Omental fat pad (tissue), 4 donors: ENCODE measurements at places on chromosomes 5 and 9.

GRCh38 chr5:169697976-169698375, 60.9 kb downstream of the DOCK2 start:
- no peak for DNase-seq

DNA sequence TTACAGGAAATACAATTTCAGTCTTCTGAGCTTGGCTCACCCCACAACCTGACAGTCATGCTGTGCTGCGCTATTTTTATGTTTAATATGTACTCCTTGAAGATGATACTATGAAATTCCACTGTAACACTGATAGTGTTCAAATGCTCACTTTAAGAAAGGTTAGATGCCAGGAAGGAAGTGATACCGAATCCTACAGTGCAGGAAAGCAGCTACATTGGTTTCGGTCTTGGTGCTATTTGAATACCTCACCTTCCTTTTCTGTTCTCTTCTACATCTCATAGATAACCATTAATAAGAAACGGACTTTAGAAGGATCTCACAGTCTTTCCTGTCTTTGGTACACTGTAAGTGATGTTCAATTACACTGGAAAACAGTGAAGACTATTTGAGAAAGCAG, 117.6 kb downstream of the SEMA5A start:
- no peak for DNase-seq

- DNase-seq: no peak
Observed at GRCh38 chr5:147568710-147569406, 59.0 kb upstream of the DPYSL3 start.

DNA sequence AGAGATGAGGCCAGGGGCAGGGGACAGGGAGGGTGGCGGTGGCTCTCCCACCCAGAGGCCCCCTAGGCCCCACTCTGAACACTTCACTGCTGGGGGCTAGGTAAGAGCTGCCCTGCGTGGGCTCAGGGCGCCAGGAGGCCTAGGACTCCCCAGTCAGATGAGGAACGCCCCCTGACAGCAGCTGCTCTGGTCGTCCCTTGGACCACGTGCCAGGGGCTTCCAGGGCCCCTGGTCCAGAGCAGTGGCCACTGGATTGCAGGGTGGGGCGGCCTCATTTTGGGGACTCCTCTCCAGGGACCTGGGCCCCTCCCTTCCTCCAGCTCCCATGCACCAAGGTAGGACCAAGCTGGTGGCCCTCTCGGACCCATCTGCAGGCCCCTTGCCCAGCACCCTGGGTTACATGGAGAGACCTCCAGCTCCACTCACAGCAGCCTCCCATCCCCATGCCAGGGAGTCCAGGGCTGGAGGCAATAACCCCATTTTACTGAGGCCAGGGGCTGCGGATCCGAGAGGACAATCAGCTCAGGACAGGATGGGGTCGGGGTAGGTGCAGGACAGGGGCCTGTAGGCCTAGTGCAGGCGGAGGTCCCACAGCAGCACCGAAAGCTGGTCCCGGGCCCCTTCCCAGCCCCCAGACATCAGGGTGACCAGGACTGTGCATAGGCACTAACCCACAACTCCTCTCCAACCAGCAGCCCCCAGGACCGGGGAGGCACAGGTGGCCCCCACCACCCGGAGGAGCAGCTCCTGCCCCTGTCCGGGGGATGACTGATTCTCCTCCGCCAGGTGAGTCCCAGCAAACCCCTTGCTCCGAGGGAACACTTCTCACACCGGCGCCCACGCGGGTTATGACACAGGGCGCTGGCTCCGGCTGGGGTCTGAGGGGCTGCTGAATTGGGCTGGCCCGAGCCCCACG, 1.5 kb downstream of the EGFL7 start:
- no peak for DNase-seq
